ENCODE measurements at places on chromosomes 7 and 10.

GRCh38 chr7:1156782-1157535 is 3.0 kb downstream of the ZFAND2A start:
- DNase-seq, result peak; percentile 12

- no peak for DNase-seq
Measured at GRCh38 chr10:31062856-31063255, 31.2 kb upstream of the ZNF438 start.

GRCh38 chr10:71067098-71067740 is 145.2 kb upstream of the UNC5B start:
- no peak for DNase-seq

- peak; percentile 19 for DNase-seq
Measured at GRCh38 chr7:120725376-120726039, 132.4 kb downstream of the TSPAN12 start.

DNA sequence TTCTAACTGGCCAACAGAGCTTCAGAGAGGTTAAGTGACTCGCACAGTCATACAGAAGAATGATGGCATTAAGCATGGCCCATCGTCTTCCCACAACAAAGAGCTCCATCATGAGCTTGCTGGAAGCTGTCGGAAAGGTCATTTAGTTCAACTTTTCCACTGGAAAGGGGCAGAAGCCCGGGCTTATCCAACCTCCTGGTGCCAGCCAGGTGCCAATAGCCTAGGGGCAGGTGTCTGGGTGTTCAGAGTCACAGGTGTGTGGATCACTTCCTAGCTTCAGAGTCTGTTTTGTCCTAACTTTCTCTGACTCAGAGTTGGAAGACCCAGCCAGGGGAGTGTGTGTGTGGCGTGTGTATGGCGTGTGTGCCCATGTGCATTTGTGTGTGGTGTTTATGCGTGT is 1.3 kb upstream of the TRPV6 start:
- DNase-seq, result no peak
